HT1080 (cell line): ENCODE measurements at places on chromosomes 12 and 14. TPM values are rescaled to one million over a fixed set of nuclear protein-coding genes. Genes with fewer than 3 reads are reported as not detected.

The GNS gene
- 59.0 and 71.5 TPM in 2 replicates for total RNA-seq

The CFAP54 gene
- 0.63 and 5.3 TPM in 2 replicates for total RNA-seq

The NRXN3 gene
- total RNA-seq, result 0.67 and 1.2 TPM in 2 replicates

The NR4A1 gene
- total RNA-seq, result 0.88 and 1.2 TPM in 2 replicates

The MGAT2 gene
- total RNA-seq, result 93.9 and 97.1 TPM in 2 replicates

The RNASE7 gene
- 0.43 TPM in 1 of 2 replicates, not detected in the other for total RNA-seq

The BBOF1 gene
- 0.16 and 0.73 TPM in 2 replicates for total RNA-seq

The INSM2 gene
- 0.02 TPM in 1 of 2 replicates, not detected in the other for total RNA-seq

The TROAP gene
- 35.8 and 48.7 TPM in 2 replicates for total RNA-seq

The FAM90A1 gene
- not detected in 2 replicates for total RNA-seq

The ZNF268 gene
- total RNA-seq, result 27.2 and 33.3 TPM in 2 replicates

The CLEC14A gene
- not detected in 2 replicates for total RNA-seq
